IMR-90 (cell line): ENCODE measurements at places on chromosomes 5 and 9. TPM values are rescaled to one million over a fixed set of nuclear protein-coding genes. Genes with fewer than 3 reads are reported as not detected.

- no peak overlapping the region for H3K4me3 ChIP-seq
- H3K27me3 ChIP-seq: no peaks in the 10 kb centered on the region
- H3K36me3 ChIP-seq: no peaks in the 10 kb centered on the region
- H3K4me1 ChIP-seq: no peaks in the 10 kb centered on the region
- no peak overlapping the region for H3K27ac ChIP-seq
These were observed 662.5 kb downstream of the IRX1 start for GRCh38 chr5:4258170-4258569.

DNA sequence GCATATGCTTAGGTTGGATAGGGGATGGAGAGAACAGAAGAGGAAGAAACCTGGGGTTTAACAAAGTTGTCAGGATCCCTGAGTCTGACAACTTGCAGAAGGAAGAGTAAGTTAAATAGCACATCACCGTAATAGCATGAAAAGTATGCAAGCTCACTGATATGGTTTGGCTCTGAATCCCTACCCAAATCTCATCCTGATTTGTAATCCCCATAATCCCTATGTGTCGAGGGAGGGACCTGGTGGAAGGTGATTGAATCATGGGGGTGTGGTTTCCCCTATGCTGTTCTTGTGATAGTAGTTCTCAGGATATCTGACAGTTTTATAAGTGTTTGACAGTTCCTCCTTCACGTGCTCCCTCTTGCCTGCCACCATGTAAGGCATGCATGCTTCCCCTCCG is 193.3 kb downstream of the PSAT1 start:
- no peaks in the 10 kb centered on the region for H3K36me3 ChIP-seq
- no peak overlapping the region for H3K4me3 ChIP-seq
- no peaks in the 10 kb centered on the region for H3K4me1 ChIP-seq
- H3K27ac ChIP-seq: no peak overlapping the region
- DNase-seq: peak; percentile 5
- peaks cover 2% of the 10 kb centered on the region for H3K27me3 ChIP-seq

DNA sequence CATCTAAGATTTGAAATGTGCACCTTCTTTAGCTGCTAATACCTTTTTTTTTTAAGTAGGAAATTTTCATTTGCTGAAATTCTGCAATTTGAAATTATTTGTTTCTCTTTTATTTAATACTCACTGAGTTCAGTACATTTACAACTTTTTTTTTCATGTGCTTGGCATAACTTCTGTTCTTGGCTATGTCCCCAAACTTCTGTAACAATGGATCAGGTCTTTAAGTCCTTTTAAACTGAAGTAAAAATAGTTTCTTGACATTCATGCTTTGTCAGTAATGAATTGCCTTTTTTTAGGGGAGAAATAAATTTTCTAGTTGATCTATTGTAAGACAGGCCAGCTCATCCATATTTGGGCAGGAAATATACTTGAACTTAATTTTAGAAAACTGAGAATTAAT is 41.5 kb downstream of the EDIL3 start:
- H3K27ac ChIP-seq: no peak overlapping the region
- no peaks in the 10 kb centered on the region for H3K36me3 ChIP-seq
- H3K27me3 ChIP-seq: no peaks in the 10 kb centered on the region
- no peak for DNase-seq

GRCh38 chr9:123093141-123093540 is 59.7 kb downstream of the GPR21 start:
- peaks cover 8% of the 10 kb centered on the region for H3K4me1 ChIP-seq
- peaks cover 35% of the 10 kb centered on the region for H3K36me3 ChIP-seq
- no peaks in the 10 kb centered on the region for H3K27me3 ChIP-seq
- DNase-seq: no peak

DNA sequence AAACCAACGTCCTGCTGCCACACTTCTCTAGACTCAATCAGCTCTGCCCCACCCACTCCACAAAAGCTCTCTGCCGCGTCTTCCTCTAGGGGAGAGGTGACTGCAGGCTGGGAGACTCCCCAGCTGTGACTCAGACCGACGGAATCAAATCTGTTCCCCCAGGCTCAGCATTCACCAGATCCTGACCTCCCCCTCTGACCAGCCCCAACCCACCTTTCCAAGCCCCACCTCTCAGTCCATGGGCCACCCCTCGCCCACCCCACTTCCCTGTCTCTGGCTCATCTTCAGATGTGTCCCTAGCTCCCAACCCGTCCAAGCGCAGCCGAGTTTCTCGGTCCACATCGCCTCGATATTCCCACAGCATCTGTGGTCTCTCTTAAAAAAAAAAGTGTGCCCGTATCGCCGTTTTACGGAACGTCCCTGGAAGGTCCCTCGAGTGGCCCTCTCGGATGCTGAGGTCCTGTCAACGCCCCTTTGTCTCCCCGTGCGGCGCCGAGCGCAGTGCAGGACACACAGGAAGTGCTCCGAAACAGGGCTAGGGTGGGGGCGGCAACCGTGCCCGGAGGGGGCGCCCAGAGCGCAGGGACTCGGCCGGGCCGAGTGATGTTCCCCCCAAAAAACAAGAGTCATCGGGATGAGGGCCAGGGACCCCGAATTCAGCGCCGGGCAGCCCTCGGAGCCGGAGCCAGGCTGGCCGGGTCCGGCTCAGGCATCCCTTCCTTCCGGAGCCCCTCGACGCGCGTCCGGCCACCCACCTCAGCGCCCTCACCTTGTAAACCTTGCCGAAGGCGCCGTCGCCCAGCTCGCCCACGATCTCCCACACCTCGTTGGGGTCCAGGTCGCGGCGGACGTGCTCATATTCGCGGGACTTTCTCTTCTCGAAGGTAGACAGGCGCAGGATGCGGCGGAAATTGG is 649 bp downstream of the STK10 start:
- DNase-seq: peak; percentile 80
- peak overlapping the region; percentile 88 for H3K27ac ChIP-seq
- peak overlapping the region; percentile 98 for H3K4me3 ChIP-seq
- H3K27me3 ChIP-seq: no peaks in the 10 kb centered on the region

DNA sequence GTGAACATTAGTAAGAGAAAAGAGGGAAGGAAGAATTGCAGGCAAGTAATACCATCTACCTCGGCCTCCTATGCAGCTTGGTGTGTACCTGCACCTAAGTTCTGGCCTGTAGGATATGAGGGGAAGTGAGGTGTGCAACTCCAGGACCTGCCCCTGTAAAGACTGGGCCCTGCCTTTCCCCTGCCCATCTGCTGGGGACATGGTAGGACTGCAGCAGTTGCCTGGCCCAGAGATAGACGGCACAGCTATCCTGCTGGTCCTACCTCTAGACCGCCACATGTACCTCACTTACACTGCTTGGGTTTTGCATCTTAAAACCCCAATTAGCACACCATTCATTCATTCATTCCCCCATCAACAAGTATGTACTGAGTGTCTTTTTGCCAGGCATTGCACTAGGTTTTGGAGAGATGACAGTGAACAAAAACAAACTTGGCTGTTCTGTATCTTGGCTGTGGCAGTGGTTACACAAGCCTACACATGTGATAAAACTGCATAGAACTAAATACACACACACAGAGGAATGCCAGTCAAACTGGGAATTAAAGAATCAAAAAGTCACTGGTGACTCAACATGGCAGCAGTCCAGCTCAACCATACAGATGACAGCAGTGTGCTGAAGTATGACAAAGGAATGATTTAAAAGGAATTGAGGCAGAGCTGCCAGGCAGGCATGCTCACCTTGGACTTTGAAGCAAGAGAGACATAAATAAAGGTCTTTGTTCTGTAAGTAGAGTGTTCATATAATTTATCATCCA is 23.3 kb upstream of the MGAT1 start:
- H3K27ac ChIP-seq: no peak overlapping the region
- H3K4me1 ChIP-seq: peaks cover 20% of the 10 kb centered on the region
- no peaks in the 10 kb centered on the region for H3K27me3 ChIP-seq
- H3K4me3 ChIP-seq: no peak overlapping the region
- DNase-seq: peak; percentile 85

- DNase-seq: peak; percentile 22
- H3K27me3 ChIP-seq: no peaks in the 10 kb centered on the region; the same call in 1 of the 2 replicates
- no peak overlapping the region for H3K4me3 ChIP-seq
These were observed 123.8 kb downstream of the FGF18 start for GRCh38 chr5:171543148-171543815.

GRCh38 chr9:120446671-120447070 is 133.3 kb downstream of the CDK5RAP2 start:
- peaks cover 3% of the 10 kb centered on the region; the same call in 1 of the 2 replicates for H3K36me3 ChIP-seq
- peaks cover 13% of the 10 kb centered on the region for H3K4me1 ChIP-seq
- peak; percentile 52 for DNase-seq
- no peak overlapping the region for H3K4me3 ChIP-seq
- H3K27me3 ChIP-seq: no peaks in the 10 kb centered on the region

GRCh38 chr9:68947015-68947414 is 66.9 kb downstream of the PRKACG start:
- H3K27ac ChIP-seq: no peak overlapping the region
- no peaks in the 10 kb centered on the region for H3K36me3 ChIP-seq
- no peak for DNase-seq
- no peaks in the 10 kb centered on the region for H3K4me1 ChIP-seq

DNA sequence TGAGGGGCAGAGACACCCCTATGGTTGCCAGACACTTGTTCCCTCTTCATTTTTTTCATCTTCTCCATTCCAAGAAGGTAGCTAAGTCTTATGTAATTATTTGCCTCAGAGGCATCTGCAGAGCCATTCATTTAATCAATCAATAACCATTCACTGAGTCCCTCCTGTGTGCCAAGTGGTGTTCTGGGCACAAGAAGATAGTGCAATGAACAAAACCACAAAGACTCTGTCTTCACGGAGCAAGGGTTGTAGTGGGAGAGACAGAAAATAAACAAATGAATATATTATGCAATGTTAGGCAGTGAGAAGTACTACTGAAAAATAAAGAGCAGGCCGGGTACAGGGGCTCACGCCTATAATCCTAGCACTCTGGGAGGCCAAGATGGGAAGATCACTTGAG is 41.4 kb upstream of the CTNNA1 start:
- peaks cover 3% of the 10 kb centered on the region; the same call in 1 of the 2 replicates for H3K27me3 ChIP-seq
- peaks cover 5% of the 10 kb centered on the region for H3K4me1 ChIP-seq
- H3K36me3 ChIP-seq: no peaks in the 10 kb centered on the region
- no peak overlapping the region for H3K4me3 ChIP-seq

GRCh38 chr5:402615-403359 is 40.2 kb upstream of the EXOC3 start:
- H3K27ac ChIP-seq: peak overlapping the region; percentile 28; the same call in 1 of the 2 replicates
- H3K4me1 ChIP-seq: peaks cover 38% of the 10 kb centered on the region
- peaks cover 26% of the 10 kb centered on the region for H3K36me3 ChIP-seq
- H3K4me3 ChIP-seq: no peak overlapping the region

DNA sequence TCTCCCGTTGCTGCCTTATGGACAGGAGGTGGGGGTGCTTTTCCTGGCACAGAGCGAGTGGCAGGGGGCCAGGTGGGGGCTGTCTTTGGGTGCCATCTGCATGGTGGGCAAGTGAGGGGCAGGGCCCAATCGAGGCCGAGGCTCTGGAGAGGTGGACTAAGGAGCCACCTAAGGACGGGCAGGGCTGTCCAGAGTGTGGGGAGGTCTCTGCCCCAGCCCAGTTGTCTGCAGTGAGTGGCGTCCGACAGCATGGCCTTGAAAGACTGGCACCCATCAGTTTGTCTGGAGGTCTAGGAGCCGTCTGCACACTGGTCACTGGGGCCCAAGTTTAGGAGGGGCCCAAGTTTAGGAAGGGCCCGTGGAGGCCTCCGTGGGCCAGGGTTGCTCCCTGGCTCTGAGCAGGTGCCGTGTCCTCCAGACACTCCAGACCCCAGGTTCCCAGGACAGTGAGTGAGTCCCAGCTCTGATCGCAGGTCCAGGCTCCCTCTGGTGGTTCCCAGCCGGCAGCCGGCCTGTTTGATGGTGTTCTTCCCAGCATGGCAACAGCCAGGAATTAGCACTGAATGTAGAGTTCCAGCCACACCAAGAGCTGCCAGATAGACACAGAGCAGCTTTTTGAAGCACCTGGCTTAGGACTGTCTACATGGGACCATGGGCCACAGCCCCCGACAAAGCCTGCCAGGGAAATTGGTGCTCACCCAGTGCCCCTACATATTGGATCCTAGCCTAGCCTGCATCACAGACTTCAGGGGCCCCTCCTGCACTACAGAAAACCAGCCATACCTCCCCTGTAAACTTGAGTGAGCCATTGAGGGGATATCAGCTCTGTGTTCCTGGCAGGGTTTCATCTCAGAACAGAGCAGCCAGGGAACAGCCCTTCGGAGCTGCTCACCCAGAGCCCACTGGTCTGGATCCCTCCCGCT is 120.9 kb downstream of the WNK2 start:
- H3K4me1 ChIP-seq: no peaks in the 10 kb centered on the region
- peak; percentile 41 for DNase-seq
- peaks cover 6% of the 10 kb centered on the region; the same call in 1 of the 2 replicates for H3K27me3 ChIP-seq
- H3K4me3 ChIP-seq: no peak overlapping the region
- no peak overlapping the region for H3K27ac ChIP-seq

GRCh38 chr5:78858364-78858763 is 126.7 kb downstream of the ARSB start:
- H3K4me3 ChIP-seq: no peak overlapping the region
- H3K36me3 ChIP-seq: no peaks in the 10 kb centered on the region; the same call in 1 of the 2 replicates

GRCh38 chr9:27162045-27162444 is 53.0 kb downstream of the TEK start:
- peaks cover 15% of the 10 kb centered on the region for H3K4me1 ChIP-seq
- no peaks in the 10 kb centered on the region for H3K27me3 ChIP-seq
- peaks cover 10% of the 10 kb centered on the region for H3K36me3 ChIP-seq
- peak overlapping the region; percentile 7; the same call in 1 of the 2 replicates for H3K27ac ChIP-seq
- H3K4me3 ChIP-seq: no peak overlapping the region
- peak; percentile 79 for DNase-seq

DNA sequence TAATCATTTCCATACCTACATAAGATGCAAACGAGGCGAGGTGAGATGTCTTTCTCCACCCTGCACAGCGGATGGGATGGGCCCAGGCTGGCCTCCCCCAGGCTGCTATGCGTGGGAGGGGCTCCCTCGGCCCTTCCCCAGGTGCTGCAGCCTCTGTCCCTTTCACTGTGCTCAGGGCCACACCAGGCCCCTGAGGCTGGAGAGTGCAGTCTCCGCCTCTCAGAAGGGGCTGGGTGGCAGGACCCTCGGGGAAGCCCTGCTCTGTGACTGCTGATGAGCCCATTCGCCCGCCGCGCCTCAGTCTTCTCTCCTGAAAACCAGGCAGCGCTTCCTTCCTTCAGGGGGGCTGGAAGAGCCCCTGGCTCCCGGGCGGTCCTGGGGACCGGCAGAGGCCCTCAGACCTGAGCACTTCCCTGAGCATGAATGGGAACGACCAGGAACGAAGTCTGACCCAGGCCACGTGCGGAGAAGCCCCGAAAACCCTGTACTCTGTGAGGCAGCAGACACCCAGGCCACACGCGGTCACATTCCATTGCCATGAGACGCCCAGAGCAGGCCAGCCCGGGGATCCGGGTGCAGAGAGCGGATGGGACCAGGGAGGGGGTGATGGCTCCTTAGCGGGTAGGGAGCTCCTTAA is 21.9 kb upstream of the NOTCH1 start:
- DNase-seq: peak; percentile 81
- peak overlapping the region; percentile 42 for H3K27ac ChIP-seq
- H3K4me3 ChIP-seq: no peak overlapping the region
- no peaks in the 10 kb centered on the region for H3K27me3 ChIP-seq
- peaks cover 38% of the 10 kb centered on the region for H3K4me1 ChIP-seq

Gene MYOZ3
- under 0.01 TPM in 2 replicates for total RNA-seq

Gene BAAT
- total RNA-seq: under 0.01 TPM in 1 of 2 replicates, not detected in the other

Gene FCN2
- total RNA-seq: not detected in 2 replicates

Gene TNFAIP8
- total RNA-seq: 29.9 and 42.5 TPM in 2 replicates

Gene PCDHB15
- total RNA-seq: 0.18 and 0.28 TPM in 2 replicates

Gene PTTG1
- total RNA-seq: 95.0 and 98.6 TPM in 2 replicates

Gene SPATA31C1
- total RNA-seq: not detected in 2 replicates
